ENCODE measurements at places on chromosomes 1 and 21. TPM values are rescaled to one million over a fixed set of nuclear protein-coding genes. Genes with fewer than 3 reads are reported as not detected.

DNA sequence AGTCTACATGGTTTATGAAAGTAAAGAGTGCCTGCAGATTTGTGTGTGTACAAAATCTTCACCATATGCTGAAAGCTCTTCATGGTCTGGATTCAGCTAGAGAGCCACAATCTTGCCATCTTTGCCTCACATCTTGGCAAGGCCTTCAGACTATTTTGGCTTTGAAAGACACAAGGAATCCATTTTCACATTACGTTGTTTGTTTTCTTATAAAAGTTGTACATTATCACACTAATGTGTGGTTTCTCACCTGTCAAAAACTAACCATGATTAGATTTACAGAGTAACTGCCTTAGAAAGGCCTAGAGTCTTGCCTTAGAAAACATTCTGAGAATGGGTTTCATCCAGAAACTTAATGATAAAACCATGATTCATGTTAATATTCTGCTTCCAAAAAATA, 494.6 kb downstream of the NEGR1 start:
- no peaks in the 10 kb centered on the region for H3K27me3 ChIP-seq
- H3K27ac ChIP-seq = no peak overlapping the region
- H3K4me1 ChIP-seq = peaks cover 23% of the 10 kb centered on the region
- H3K4me3 ChIP-seq = no peak overlapping the region
- DNase-seq = no peak
- H3K36me3 ChIP-seq = no peaks in the 10 kb centered on the region

- no peaks in the 10 kb centered on the region for H3K36me3 ChIP-seq
- DNase-seq = no peak
- no peak overlapping the region for H3K27ac ChIP-seq
- H3K27me3 ChIP-seq = no peaks in the 10 kb centered on the region
- H3K4me3 ChIP-seq = no peak overlapping the region
- H3K4me1 ChIP-seq = no peaks in the 10 kb centered on the region
Measured at GRCh38 chr1:236659792-236660587, 26.3 kb upstream of the ACTN2 start.

GRCh38 chr1:98322966-98323365, 338.6 kb upstream of the SNX7 start:
- peaks cover 2% of the 10 kb centered on the region for H3K4me1 ChIP-seq
- H3K27ac ChIP-seq = no peak overlapping the region
- H3K36me3 ChIP-seq = no peaks in the 10 kb centered on the region

DNA sequence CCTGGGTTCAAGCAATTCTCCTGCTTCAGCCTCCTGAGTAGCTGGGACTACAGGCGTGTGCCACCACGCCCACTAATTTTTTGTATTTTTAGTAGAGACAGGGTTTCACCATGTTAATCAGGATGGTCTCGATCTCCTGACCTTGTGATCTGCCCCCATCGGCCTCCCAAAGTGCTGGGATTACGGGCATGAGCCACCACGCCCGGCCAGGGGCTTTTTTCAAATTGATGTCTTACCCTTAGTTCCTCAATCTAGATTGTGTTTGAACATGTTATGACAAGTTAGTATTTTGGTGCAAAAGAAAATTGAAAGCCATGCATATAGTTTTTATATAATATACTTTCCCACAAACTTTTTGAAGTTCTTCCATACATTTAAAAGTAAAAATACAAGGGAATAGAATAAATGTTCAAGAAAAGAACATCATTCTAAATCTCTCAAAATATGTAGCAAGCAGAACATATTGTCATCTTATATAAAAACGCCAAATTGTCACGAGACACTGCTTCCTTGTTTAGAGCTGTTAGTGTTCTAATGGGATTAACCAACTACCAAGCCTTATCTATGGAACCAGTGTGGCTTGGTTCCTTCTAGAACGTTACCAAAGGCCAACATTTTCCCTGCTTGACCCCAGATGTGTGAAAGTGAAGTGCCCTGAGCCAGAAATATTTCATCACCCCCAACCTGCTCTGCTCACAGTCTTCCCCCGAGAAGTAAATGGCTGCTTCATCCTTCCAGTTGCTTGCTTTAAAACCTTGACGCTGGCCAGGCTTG, 9.5 kb upstream of the PLEKHM2 start:
- no peaks in the 10 kb centered on the region for H3K4me1 ChIP-seq
- no peaks in the 10 kb centered on the region for H3K27me3 ChIP-seq
- DNase-seq = no peak
- H3K36me3 ChIP-seq = no peaks in the 10 kb centered on the region

GRCh38 chr1:167935216-167936067, 1.0 kb upstream of the DCAF6 start:
- H3K4me1 ChIP-seq = no peaks in the 10 kb centered on the region
- DNase-seq = peak; percentile 60
- H3K27me3 ChIP-seq = no peaks in the 10 kb centered on the region
- H3K36me3 ChIP-seq = no peaks in the 10 kb centered on the region

- H3K27ac ChIP-seq = no peak overlapping the region
- H3K4me3 ChIP-seq = no peak overlapping the region
- no peaks in the 10 kb centered on the region for H3K4me1 ChIP-seq
- H3K36me3 ChIP-seq = no peaks in the 10 kb centered on the region
Measured at GRCh38 chr1:11429226-11429625, 49.7 kb upstream of the DISP3 start.

DNA sequence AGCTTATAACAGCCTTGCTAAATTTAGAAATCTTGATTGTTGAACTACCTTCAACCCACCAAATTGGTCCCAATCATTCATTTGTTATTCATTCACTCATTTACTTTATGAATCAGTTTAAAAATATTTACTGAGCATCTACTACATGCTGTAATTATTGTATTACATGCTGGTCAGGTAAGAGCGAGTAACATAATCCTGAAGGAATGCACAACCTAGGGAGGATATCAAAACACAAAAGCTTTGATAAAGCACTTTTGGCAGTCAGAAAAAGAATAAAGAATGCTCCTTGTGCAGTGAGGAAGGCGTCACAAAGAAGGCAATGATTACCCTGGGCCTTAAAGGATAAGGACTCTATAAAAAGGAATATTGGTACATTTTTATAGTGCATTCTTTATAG, 518.9 kb upstream of the NR5A2 start:
- H3K36me3 ChIP-seq = no peaks in the 10 kb centered on the region
- no peaks in the 10 kb centered on the region for H3K27me3 ChIP-seq
- no peaks in the 10 kb centered on the region for H3K4me1 ChIP-seq
- no peak overlapping the region for H3K4me3 ChIP-seq
- H3K27ac ChIP-seq = no peak overlapping the region
- no peak for DNase-seq

DNA sequence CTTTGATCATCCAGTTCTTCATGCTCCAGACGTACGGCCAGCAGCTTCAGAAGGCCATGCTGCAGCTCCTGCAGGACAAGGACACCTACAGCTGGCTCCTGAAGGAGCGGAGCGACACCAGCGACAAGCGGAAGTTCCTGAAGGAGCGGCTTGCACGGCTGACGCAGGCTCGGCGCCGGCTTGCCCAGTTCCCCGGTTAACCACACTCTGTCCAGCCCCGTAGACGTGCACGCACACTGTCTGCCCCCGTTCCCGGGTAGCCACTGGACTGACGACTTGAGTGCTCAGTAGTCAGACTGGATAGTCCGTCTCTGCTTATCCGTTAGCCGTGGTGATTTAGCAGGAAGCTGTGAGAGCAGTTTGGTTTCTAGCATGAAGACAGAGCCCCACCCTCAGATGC, 32.5 kb downstream of the MX1 start:
- H3K27ac ChIP-seq = no peak overlapping the region
- H3K4me1 ChIP-seq = no peaks in the 10 kb centered on the region
- no peaks in the 10 kb centered on the region for H3K27me3 ChIP-seq

- peaks cover 43% of the 10 kb centered on the region for H3K27me3 ChIP-seq
- H3K4me1 ChIP-seq = peaks cover 7% of the 10 kb centered on the region
- DNase-seq = peak; percentile 42
Measured at GRCh38 chr21:34668803-34669148, at the start of gene CLIC6. TSS of gene CLIC6 (plus strand) at chr21:34668994. CDS start at chr21:34669389, 395 bp downstream.

- H3K36me3 ChIP-seq = no peaks in the 10 kb centered on the region
- peaks cover 14% of the 10 kb centered on the region for H3K4me1 ChIP-seq
- H3K27ac ChIP-seq = peak overlapping the region; percentile 48
- peak; percentile 83 for DNase-seq
- no peaks in the 10 kb centered on the region for H3K27me3 ChIP-seq
Measured at GRCh38 chr1:183097438-183098051, 74.3 kb downstream of the LAMC1 start.

- H3K27ac ChIP-seq = no peak overlapping the region
- H3K4me3 ChIP-seq = no peak overlapping the region
- no peaks in the 10 kb centered on the region for H3K36me3 ChIP-seq
- no peak for DNase-seq
Measured at GRCh38 chr1:77476475-77476874, 194.7 kb downstream of the AK5 start.

GRCh38 chr1:245604979-245605378, 450.2 kb downstream of the KIF26B start:
- H3K4me3 ChIP-seq = no peak overlapping the region
- H3K36me3 ChIP-seq = no peaks in the 10 kb centered on the region
- peaks cover 35% of the 10 kb centered on the region for H3K4me1 ChIP-seq
- no peak for DNase-seq
- no peaks in the 10 kb centered on the region for H3K27me3 ChIP-seq
- H3K27ac ChIP-seq = no peak overlapping the region

GRCh38 chr1:154768456-154769125, 101.5 kb downstream of the KCNN3 start:
- peak; percentile 83 for DNase-seq
- no peak overlapping the region for H3K4me3 ChIP-seq
- H3K4me1 ChIP-seq = no peaks in the 10 kb centered on the region
- no peak overlapping the region for H3K27ac ChIP-seq
- no peaks in the 10 kb centered on the region for H3K36me3 ChIP-seq

- H3K27me3 ChIP-seq = no peaks in the 10 kb centered on the region
- no peaks in the 10 kb centered on the region for H3K36me3 ChIP-seq
- no peak overlapping the region for H3K4me3 ChIP-seq
- no peak for DNase-seq
- H3K27ac ChIP-seq = no peak overlapping the region
Measured at GRCh38 chr21:42143111-42143510, 72.0 kb downstream of the UMODL1 start.

- no peaks in the 10 kb centered on the region for H3K36me3 ChIP-seq
- H3K27ac ChIP-seq = no peak overlapping the region
- H3K4me3 ChIP-seq = no peak overlapping the region
Measured at GRCh38 chr1:20395255-20395654, 90.8 kb downstream of the CAMK2N1 start.

GRCh38 chr1:56948403-56949023, 17.3 kb downstream of the C8B start:
- no peak overlapping the region for H3K4me3 ChIP-seq
- no peaks in the 10 kb centered on the region for H3K4me1 ChIP-seq
- H3K36me3 ChIP-seq = no peaks in the 10 kb centered on the region
- no peaks in the 10 kb centered on the region for H3K27me3 ChIP-seq
- H3K27ac ChIP-seq = no peak overlapping the region

DNA sequence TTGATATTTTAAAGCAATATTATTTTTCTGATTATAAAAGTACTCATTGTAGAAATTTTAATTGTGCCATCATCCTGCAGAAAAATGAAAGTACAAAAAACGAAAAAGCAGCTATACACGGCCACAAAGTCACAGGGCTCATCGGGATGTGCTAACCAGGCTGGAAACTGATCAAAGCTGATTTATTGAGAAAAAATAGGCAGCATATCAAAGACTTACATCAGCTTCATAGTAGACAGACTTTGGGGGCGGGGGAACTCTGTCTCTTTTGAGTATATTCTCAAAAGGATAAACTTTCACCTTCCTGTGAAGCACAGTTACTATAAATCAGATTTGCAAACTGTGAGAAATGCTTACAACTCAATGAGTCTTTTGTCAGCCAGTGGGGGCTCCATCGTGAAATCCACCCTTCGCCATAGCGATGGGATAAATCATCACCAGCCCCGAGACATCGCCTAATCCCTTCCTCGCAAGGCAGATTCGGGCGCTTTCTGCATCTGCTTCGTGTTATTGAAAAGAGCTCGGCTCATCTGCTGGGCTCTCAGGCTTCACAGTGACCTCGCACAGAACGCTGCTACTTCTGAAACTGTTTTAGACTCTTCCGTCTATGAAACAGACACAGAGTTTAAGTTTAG, 69.2 kb upstream of the ERG start:
- H3K27me3 ChIP-seq = no peaks in the 10 kb centered on the region
- H3K4me3 ChIP-seq = no peak overlapping the region
- H3K36me3 ChIP-seq = no peaks in the 10 kb centered on the region
- no peaks in the 10 kb centered on the region for H3K4me1 ChIP-seq
- H3K27ac ChIP-seq = no peak overlapping the region
- peak; percentile 48 for DNase-seq

DNA sequence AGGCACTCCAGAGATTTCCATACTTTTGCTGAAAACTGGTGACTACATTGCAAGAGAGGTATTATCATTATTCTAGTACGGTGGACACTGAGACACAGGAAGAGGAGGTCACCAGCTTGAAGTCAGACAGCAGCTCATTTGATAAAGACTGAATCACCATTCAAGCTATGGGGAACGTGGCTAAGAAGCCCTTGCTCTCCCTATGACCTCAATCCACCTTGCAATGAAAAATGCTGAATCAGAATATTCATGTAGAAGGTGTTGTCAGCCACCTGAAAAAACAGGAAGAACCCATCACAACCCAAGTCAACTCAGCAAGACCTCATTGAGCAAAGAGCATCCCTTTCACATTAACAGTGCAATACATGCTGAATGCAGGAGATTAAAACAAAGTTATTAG, 59.0 kb upstream of the FGGY start:
- no peak overlapping the region for H3K4me3 ChIP-seq
- H3K36me3 ChIP-seq = no peaks in the 10 kb centered on the region
- DNase-seq = no peak
- no peaks in the 10 kb centered on the region for H3K4me1 ChIP-seq

- H3K27me3 ChIP-seq = no peaks in the 10 kb centered on the region
- no peak overlapping the region for H3K4me3 ChIP-seq
- no peak overlapping the region for H3K27ac ChIP-seq
- H3K4me1 ChIP-seq = no peaks in the 10 kb centered on the region
- no peaks in the 10 kb centered on the region for H3K36me3 ChIP-seq
Measured at GRCh38 chr1:42974767-42975437, 16.2 kb upstream of the SLC2A1 start.

The VWA5B1 gene
- 0.40 TPM for total RNA-seq

The SPATA1 gene
- 3.9 TPM for total RNA-seq

The KCNA3 gene
- total RNA-seq = 5.4 TPM

The KCNK2 gene
- total RNA-seq = 0.71 TPM

The GBP6 gene
- 0.98 TPM for total RNA-seq

The FCN3 gene
- 36.6 TPM for total RNA-seq

The KMO gene
- total RNA-seq = 6.1 TPM

The SYNC gene
- total RNA-seq = 15.4 TPM

The FAM78B gene
- total RNA-seq = 1.4 TPM

The GPR3 gene
- total RNA-seq = 0.58 TPM

The KIF21B gene
- total RNA-seq = 7.4 TPM

The IGSF21 gene
- total RNA-seq = 2.6 TPM

The SAMD13 gene
- total RNA-seq = 3.4 TPM

The EFNA3 gene
- 1.9 TPM for total RNA-seq

The LIN28A gene
- 0.80 TPM for total RNA-seq

The GPR89A gene
- total RNA-seq = 16.7 TPM

All from lung (tissue), 17 donors.